ENCODE measurements at places on chromosomes 3 and 15. TPM values are rescaled to one million over a fixed set of nuclear protein-coding genes. Genes with fewer than 3 reads are reported as not detected.

DNA sequence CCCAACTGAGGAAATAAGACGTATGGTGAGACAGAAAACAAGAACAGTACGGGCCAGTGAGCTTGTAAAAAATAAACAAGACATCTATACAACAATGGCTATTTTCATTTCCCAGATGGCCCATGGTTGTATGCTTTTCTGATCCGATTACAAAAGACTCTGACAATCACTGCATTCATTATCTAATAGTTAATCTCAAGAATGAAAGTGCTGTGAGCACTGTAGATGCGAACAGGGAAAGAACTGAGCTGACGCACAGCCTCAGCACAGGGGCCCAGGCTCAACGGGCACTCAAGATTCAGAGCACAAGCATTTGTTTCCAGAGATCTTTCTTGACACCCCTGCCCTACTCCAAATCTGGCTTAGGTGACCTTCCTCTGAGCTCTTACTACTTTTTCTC, 6.9 kb downstream of the MTMR10 start:
- no peak for DNase-seq

- no peak for DNase-seq
Measured at GRCh38 chr3:6326771-6327170, 534.1 kb upstream of the GRM7 start.

The FAM107A gene
- polyA plus RNA-seq: 0.05 TPM

DNA sequence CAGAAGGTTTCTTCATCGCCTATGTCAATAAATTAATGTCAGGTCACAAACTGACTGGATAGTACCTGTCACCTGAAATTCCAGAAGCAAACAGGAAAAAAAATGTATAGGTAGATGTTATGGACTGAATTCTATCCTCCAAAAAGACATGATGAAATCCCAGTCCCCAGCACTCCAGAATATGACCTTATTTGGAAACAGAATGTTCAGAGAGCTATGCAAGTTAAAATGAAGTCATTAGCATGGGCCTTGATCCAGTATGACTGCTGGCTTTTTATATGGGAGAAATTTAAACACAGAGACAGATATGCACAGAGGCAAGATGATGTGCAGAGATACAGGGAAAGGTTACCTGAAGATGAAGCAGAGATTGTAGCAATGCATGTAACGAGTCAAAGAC, 953.4 kb downstream of the ZPLD1 start:
- no peak for DNase-seq
